ENCODE measurements at places on chromosomes 4 and X. TPM values are rescaled to one million over a fixed set of nuclear protein-coding genes. Genes with fewer than 3 reads are reported as not detected.

DNA sequence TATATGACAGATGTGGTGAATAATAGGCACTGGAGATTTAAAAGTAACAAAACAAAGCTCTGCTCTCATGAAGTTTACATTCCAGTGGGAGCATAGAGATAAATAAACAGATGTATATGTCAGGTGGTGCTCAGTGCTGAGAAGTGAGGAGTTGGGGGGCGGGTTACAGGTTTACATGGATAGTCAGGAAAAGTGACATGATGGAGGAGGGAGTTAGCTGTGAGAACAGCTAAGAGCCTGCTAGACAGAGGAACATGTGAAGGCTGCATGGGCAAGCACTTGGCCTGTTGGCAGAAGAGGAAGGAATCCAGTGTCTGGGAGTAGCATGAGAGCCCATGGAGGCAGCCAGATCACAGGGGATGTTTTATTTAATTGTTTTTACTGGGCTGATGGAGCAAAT, 10.2 kb upstream of the TMEM156 start:
- no peak for DNase-seq

DNA sequence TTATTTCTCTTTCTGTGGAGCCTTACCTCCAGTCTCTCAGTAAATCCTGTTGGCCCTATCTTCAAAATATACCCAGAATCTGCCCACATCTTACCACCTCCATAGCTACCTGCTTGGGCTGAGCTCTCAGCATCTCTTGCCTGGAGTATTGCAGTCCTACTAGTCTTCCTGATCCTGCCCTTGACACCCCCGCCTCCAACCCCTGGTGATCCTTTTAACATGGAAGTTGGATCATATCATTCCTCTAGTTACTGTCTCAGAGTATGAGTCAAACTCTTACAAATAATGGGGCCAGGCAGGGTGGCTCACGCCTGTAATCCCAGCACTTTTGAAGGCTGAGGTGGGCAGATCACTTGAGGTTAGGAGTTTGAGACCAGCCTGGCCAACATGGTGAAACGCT, 43.1 kb upstream of the SETD7 start:
- DNase-seq, result no peak

DNA sequence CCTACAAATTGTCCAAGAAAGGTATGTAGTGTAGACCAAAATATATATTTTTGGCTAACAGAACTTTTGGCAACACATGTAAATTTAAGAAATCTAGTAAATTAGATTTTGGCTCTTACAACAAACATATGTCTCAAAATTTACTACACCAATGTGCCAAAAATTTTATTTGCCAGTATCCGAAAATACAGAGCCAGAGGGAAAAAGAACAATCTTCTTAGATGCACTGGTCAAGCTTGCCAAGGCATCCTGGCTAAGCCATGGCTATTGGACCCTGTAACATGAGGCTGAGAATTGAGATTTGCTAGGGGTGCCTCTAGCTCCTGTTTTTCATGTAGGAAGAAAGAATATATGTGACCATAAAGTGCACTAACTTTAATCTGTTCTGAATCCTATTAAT, 91.8 kb downstream of the GABRG1 start:
- DNase-seq, result no peak

- DNase-seq, result peak; percentile 47
These were observed 778 bp downstream of the CASP3 start for GRCh38 chr4:184648313-184649025.

DNA sequence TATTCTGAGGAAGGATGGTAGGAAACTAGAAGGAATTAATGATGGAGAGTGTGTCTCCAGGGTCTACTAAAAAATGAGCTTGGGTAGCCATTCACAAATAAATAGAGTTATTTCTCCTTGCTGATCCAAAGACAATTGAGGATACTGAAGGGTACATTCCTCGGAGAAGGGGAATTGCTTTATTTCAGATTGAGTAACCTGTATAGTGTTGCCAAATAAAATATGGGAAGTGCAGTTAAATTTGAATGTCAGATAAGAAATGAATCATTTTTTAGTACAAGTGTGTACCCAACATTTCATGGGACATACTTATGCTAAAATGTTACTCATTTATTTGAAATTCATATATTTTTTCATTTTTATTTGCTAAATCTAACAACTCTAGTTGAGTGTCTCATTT, 16.0 kb upstream of the VSIG1 start:
- DNase-seq, result no peak

- DNase-seq, result no peak
These were observed 18.3 kb upstream of the PPID start for GRCh38 chr4:158741326-158742021.

- DNase-seq, result no peak
These were observed 22.3 kb downstream of the TEC start for GRCh38 chr4:48247142-48247877.

DNA sequence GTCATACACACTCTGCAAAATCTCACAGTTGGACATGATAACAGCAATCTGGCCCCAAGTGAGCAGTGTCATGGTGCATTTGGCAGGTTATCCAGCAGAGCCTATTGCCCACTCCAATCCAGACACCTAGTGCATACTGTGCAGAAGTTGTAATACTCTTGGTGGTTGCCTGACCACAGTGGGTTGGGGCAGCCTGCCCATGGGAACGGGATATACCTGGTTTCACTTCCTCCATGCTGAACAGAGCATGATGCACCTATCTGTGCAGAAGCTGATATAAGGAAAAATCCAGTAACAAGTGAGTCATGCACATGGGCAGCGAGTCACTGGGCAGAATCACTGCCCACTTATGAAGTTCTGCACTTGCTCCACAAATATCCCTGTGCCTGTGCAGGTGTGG, 105.3 kb upstream of the IGSF1 start:
- no peak for DNase-seq

GRCh38 chrX:31832263-31832662, 760.4 kb upstream of the FTHL17 start:
- no peak for DNase-seq

DNA sequence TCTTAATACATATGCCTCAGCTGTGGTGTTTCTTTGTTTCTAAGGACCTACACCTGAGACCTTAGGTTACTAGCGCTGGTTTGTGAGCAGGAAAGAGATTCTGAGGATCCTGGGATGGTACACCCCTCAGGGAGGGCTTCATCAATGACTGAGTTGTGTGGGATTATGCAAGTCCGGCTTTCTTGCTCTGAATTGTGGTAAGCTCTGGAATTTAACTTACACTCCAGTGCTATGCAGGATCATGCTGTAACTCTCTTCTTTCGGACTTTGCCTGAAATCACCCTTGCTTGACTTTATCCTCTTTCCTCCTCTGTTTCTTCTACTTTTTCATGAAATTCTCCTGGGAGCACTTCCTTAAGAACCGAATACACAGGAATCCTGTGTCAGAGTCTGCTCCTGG, 431.5 kb upstream of the BOD1L1 start:
- DNase-seq, result no peak

GRCh38 chrX:107167163-107167921, 38.9 kb downstream of the NUP62CL start:
- DNase-seq, result no peak

DNA sequence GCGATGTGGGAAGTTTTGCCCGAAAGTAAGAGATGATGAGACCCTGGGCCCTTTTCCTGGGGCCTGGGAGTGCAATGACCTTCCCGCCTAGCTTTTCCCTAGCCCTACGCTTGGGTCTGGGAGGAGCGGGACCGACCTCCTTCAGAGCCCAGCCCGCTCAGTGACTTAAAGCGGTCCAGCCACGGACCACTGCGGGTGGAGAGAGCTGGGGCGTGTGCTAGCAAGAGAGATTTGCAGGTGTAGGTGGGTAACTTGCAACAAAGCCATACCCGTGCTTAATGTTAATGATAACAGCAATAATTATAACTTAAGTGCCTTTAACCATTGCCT, 503 bp upstream of the PDE5A start:
- DNase-seq, result no peak

DNA sequence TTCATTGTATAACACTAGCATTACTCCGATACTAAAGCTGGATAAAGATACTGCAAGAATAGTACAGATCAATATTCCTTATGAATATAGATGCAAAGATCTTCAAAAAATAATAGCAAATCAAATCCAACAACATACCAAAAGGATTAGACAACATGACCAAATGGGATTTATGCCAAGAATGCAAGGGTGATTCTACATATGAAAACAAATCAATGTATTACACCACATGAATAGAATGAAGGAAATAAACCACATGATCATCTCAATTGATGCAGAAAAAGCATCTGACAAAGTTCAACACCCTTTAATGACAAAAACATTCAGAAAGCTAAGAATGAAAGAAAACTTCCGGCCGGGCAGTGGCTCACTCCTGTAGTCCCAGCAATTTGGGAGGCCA, 42.8 kb downstream of the CUL4B start:
- no peak for DNase-seq

- DNase-seq, result no peak
These were observed 9.7 kb upstream of the USO1 start for GRCh38 chr4:75714704-75715103.

DNA sequence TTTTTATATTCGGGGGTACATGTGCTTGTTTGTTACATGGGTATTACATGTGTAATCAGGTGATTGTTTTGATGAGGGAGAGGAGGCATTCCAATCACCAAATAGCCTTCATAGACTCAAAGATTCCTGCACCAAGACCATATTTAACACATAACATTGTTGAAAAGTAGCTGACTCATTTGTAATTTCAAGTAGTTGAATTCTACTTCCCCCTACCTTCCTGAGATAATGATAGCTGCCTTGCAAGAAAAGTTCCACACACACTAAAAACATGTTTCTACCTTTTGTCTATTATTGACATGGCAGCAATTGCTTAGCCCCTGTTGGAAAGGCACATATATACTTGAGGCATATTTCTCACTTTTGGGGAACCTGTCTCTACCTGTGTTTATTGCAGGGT, 16.1 kb downstream of the PGAM4 start:
- DNase-seq, result no peak

DNA sequence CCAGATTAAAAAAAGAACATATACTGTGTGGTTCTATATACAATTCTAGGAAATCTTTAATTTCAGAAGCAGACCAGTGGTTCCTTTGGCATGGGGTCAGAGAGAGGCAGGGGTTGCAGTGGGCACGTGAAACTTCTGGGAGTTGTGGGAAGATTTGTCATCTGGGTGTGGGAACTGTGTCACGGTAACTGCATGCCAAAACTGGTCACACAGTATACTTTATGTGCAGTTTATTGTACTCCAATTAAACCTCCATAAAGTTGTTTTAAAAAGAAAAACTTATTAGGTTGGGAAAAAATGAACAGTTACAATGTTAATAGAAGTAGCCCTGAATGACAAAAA, 26.7 kb upstream of the STS start:
- no peak for DNase-seq

DNA sequence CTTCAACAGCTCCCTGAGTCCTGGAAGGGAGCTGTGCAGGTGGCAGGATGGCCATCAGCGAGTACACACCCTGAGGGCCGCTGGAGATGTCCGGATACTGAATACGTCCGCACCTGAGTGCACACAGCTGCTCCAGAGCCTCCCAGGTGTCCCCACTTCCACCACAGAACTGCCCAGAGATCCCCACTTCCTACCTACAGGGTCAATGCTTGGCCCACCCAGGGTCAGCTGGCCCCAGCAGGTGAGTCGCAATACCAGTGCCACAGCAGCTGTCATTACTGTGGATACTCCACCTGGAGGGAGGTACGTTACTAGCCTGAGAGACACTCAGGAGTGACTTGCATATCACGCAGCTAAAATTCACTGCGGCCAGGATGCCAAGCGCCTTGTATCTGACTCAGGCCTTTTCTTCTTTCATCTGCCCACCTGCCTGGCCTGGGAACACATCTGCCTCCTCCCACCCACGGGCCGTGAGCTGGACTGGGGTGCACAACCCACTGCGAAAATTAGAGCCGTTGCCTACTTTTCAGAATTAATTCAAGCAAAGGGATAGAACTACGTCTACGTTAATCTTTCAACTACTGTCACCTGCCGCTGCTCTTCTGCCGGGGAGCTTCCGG, 9.4 kb downstream of the C4orf50 start:
- DNase-seq, result no peak

DNA sequence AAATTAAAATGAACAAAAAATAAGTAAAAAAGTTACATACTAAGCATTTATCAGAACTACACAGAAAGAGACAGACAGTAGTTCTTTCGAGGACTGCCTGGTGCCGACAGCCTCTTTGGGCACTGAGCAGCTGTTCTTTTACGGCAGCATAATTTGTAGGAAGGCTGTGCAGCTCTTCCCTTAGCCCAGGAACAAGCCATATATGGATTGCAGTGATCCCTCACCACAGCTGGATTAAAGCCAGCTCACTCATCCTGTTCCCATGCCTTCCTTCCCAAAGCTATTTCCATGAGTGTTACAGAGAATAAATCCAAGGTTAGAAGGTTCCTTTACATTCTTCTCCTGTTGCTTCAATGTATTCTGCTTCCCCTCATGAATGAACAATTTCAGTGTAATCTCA, 71.7 kb downstream of the DDX60L start:
- DNase-seq, result peak; percentile 54

- DNase-seq, result no peak
These were observed 36.6 kb downstream of the JADE1 start for GRCh38 chr4:128846063-128846462.

DNA sequence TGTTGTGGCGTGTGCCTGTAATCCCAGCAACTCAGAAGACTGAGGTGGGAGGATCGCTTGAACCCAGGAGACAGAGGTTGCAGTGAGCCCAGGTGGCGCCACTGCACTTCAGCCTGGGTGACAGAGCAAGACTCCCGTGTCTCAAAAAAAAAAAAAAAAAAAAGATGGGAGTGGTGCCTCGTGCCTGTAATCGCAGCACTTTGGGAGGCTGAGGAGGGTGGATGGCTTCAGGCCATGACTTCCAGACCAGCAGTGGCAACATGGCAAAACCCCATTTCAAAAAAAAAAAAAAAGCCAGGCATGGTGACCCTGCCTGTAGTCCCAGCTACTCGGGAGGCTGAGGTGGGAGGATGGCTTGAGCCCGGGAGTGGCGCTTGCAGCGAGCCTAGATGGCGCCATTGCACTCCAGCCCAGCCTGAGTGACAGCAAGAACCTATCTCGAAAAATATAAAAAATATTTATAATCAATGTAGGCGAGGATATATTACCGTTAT, 27.0 kb downstream of the EIF2S3 start:
- DNase-seq, result peak; percentile 7

DCAF8L1 gene
- not detected for polyA plus RNA-seq

GLRA3 gene
- not detected for polyA plus RNA-seq

SLC49A3 gene
- polyA plus RNA-seq, result 6.4 TPM

TLR10 gene
- polyA plus RNA-seq, result 0.85 TPM

RBBP7 gene
- polyA plus RNA-seq, result 228 TPM

CFAP99 gene
- polyA plus RNA-seq, result 0.26 TPM

MTTP gene
- polyA plus RNA-seq, result 0.69 TPM

NKAP gene
- 15.8 TPM for polyA plus RNA-seq

AREG gene
- polyA plus RNA-seq, result 0.95 TPM

RIBC1 gene
- 3.1 TPM for polyA plus RNA-seq

STPG2 gene
- polyA plus RNA-seq, result 0.14 TPM
